CD4-positive, alpha-beta memory T cell (primary cell): ENCODE measurements at places on chromosomes 7 and 10. TPM values are rescaled to one million over a fixed set of nuclear protein-coding genes. Genes with fewer than 3 reads are reported as not detected.

CALHM3 gene
- not detected for total RNA-seq

MYOZ1 gene
- total RNA-seq: not detected

RNF133 gene
- not detected for total RNA-seq

PDE6C gene
- not detected for total RNA-seq

KLF14 gene
- total RNA-seq: not detected

TBX20 gene
- not detected for total RNA-seq

NPTX2 gene
- not detected for total RNA-seq

RAB19 gene
- total RNA-seq: 3.2 TPM

LRRD1 gene
- total RNA-seq: not detected

STAM gene
- total RNA-seq: 34.0 TPM

TRIM50 gene
- not detected for total RNA-seq

RARRES2 gene
- not detected for total RNA-seq

HOXA11 gene
- not detected for total RNA-seq

PIP gene
- total RNA-seq: not detected

DNAH11 gene
- not detected for total RNA-seq

CXCL12 gene
- not detected for total RNA-seq

ACTL6B gene
- total RNA-seq: not detected

BEND7 gene
- not detected for total RNA-seq

SNCG gene
- total RNA-seq: not detected

IFIT1 gene
- total RNA-seq: 6.3 TPM

C7orf33 gene
- not detected for total RNA-seq

EN2 gene
- total RNA-seq: not detected

CTTNBP2 gene
- total RNA-seq: not detected

NYAP1 gene
- 0.58 TPM for total RNA-seq

CNNM1 gene
- total RNA-seq: 0.47 TPM

MORN4 gene
- total RNA-seq: 3.0 TPM

SPDYE5 gene
- total RNA-seq: 0.29 TPM

C10orf53 gene
- not detected for total RNA-seq

HOXA9 gene
- total RNA-seq: not detected

ITIH5 gene
- total RNA-seq: not detected

FKBP6 gene
- total RNA-seq: not detected

PRKAG2 gene
- 61.0 TPM for total RNA-seq

CPA4 gene
- total RNA-seq: not detected

BAIAP2L1 gene
- 0.36 TPM for total RNA-seq

TMEM140 gene
- 28.3 TPM for total RNA-seq

STEAP1B gene
- not detected for total RNA-seq

CYP3A4 gene
- total RNA-seq: not detected

TSPAN13 gene
- total RNA-seq: not detected

CPVL gene
- total RNA-seq: 1.6 TPM

ASIC3 gene
- total RNA-seq: 11.6 TPM

CYREN gene
- 46.5 TPM for total RNA-seq

METTL27 gene
- 6.1 TPM for total RNA-seq

RADIL gene
- not detected for total RNA-seq

BICC1 gene
- not detected for total RNA-seq

TRIM73 gene
- total RNA-seq: 26.2 TPM

SLC26A5 gene
- not detected for total RNA-seq

PNLIPRP2 gene
- not detected for total RNA-seq

LDB3 gene
- 0.08 TPM for total RNA-seq

EEPD1 gene
- total RNA-seq: 8.0 TPM

MSMB gene
- total RNA-seq: not detected

CHPF2 gene
- total RNA-seq: 52.3 TPM

SHH gene
- not detected for total RNA-seq

ZNF37A gene
- 27.1 TPM for total RNA-seq
